ENCODE measurements at places on chromosomes 3 and 15.

DNA sequence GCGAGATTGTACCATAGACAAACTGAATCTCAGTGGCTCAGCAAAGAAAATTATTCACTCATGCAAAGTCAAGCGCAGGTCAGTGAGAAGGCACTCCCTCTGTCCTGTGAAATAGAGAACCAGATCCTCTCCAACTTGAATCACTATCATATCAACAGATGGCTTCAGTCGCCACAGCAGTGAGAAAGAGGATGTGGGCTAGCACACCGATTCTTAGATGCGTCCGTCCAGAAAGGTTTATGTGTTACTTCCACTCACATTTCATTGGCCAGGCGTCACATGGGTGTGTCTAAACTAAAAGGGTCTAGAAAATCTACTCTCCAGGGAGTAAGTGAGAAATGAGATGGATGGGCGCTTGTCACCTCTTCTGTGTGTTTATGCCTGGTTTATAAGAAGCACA, 141.6 kb upstream of the KBTBD8 start:
- no peak for DNase-seq

- no peak for DNase-seq
Measured at GRCh38 chr3:47605652-47606051, 27.0 kb upstream of the CSPG5 start.

- no peak for DNase-seq
Measured at GRCh38 chr15:94370936-94371285, 139.6 kb downstream of the MCTP2 start.

- no peak for DNase-seq
Measured at GRCh38 chr3:53978386-53978785, 86.7 kb upstream of the SELENOK start.

DNA sequence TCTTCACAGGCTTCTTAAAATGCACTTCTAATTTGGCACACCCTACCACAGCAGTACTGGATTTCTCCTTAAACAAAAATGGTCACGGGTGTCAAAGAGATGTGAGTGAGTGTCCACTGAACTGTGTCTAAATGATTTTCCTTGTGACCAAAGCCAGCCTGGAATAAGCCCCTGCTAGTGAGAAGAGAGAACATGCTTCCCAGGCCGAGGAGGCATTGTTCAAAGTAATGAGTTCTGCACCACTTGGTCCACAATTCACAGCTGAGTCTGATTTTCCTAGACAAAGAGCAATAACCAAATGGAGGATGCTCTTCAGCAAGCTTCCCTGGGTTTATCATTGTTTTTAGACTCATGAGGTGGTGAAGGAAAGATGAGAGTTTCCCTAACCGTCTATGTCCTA, 3.8 kb downstream of the PLCH1 start:
- DNase-seq: no peak

Data from esophagus squamous epithelium (tissue), 5 donors.